Effector CD8-positive, alpha-beta T cell (primary cell): ENCODE measurements at places on chromosomes 1 and 21.

DNA sequence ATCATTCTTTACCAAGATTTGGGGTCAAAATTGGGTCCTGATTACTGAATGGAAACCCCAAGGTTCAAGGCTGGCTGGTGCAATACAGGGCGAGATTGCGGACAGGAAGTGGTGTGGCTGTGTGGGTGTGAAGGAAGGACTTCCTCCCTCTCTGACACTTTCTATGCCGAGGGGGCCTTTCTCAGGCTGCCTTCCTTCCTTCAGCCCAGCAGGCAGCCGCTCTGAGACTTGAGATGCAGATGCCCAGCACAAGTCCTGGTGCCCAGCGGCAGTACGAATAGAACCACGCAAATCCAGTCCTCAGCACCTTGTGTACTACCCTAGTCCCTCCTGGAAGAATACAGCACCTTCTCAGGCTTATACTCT lies 16.3 kb downstream of the BATF3 start:
- DNase-seq: no peak

DNA sequence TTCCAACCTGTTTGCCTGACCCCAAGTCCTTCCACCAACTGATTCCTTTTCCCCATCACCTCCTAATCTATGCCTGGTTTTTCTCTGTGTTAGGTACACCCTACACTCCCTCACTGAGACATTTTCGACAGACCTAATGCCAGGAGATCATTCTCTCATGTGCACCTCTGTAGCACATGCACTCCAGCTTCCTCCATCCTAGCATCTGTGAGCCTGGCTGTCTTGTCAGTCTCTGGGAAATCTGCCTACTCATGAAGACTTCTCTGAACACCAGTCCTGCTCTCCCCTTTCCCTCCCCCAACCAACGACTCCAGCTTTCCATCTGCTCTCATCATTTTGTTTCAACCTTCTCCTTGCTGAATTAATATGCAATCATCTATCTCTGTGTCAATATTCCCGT lies 987 bp downstream of the MED8 start:
- DNase-seq: no peak

GRCh38 chr1:24827379-24828135 lies 82.3 kb downstream of the CLIC4 start:
- no peak for DNase-seq

GRCh38 chr1:106080608-106081325 lies 975.7 kb upstream of the PRMT6 start:
- no peak for DNase-seq

DNA sequence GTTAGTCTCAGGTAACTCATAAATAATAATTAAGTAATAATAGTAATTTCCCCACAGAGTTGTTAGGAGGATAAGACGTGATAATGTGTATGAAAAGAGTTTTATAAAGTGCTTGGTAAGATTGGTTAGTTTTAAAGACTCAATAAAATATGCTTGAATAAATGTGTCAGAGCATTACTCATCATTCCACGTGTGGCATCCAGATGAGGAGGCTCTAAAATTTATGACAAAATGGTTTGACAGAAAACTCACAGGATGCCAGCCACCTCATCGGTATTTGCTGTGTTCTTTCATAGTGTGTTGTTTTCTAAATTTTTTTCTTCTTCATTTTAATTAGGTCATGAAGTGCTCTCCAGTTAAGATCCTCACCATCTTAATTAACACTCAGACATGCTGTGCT lies 19.1 kb upstream of the SPAG17 start:
- no peak for DNase-seq

- no peak for DNase-seq
Measured at GRCh38 chr1:6434186-6434585, 9.6 kb downstream of the ESPN start.

- DNase-seq: no peak
Measured at GRCh38 chr1:152089014-152089674, at the start of gene TCHHL1. TSS of gene TCHHL1 (minus strand) at chr1:152089064. CDS start at chr1:152088143, 921 bp downstream.

DNA sequence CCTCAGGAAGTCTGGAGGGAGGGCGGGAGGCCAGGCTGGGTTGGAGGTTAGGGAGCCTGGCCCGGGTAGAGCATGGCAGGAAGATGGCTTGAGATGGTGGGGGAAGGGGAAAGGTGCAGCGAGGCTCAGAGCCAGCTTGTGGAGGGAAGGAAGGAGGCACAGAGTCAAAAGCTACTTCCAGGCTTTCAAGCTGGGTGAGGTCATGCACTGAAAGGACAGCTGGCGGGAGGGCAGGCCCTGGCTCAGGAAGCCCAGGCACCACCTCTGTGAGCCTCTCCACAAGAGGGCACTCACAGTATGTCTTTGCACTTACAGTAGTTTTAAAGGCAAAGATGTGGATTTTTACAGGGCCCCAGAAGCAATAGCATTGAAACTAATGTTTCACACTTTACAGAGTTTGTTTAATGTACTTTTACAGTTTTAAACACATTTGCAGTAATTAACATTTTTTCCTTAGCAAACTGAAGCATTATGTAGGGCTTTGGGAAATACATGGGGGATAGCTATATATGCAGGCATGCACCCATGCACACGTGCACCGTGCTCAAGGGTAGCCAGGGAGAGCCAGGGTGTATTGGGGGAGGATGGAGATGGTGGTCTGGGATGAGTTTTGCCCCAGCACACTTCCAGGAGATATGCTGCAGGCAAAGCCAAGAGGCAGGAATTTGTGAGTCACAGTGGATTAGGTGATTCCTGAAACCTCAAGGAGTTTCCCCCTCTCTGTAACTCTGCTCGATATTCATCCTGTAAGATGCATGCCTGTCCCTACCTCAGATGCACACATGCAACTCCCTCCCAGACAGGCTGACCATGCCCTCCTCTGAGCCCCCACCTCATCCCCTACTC lies 6.1 kb upstream of the ADAM15 start:
- peak; percentile 39 for DNase-seq

DNA sequence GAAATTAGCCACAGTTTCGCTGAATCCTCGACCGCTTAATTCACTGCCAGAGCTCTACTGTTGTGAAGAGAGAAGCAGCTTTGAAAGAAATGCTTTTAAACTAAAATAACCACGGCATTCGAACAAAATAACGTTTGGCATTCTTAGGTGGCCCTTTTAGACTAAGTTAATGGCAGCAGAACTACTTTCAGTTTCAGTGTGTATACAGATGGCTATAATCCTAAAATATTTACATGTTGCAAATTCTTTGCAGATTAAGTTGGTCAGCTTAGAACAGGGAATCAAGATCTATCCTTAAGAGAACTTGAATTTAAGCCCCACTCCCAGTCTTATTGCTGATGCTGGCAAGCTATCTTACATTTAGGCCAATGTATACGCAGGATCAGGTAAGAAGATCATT lies 62.7 kb downstream of the ADSS2 start:
- DNase-seq: no peak

- DNase-seq: no peak
Measured at GRCh38 chr21:28537371-28538079, 455.2 kb downstream of the LTN1 start.

DNA sequence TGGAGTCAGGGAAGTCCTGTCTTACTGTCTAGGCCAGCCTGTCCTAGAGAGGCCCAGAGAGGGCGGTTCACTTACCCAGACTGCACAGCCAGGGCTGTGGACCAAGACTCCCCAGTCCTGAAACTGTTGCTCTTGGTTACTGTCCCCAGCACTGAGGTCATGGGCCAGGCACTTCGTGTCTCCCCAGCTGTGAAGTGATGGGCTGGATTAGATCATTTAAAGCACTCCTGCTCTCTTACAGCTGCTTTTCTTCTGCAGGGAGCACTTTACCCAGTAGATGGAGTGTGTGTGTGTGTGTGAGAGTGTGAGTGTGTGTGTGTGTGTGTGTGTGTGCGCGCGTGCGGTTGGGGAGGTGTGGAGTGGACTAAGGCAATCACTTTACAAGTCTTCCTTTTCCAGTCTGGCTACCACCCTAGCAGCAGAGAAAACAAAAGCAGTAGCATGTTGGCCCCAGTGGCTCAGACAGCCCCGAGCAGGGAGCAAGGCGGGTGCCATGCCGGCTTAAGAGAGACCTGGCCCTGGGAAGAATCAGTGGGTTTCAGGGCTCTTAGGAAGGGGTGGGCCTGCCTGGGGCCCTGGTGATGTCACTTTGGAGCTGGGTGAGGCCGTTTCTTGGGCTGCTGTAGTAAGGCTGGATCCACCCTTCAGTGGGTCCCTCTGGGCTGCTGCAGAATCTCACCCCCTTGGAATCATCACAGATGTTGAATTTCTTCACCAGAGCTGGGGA lies 2.4 kb downstream of the SPSB1 start:
- no peak for DNase-seq

DNA sequence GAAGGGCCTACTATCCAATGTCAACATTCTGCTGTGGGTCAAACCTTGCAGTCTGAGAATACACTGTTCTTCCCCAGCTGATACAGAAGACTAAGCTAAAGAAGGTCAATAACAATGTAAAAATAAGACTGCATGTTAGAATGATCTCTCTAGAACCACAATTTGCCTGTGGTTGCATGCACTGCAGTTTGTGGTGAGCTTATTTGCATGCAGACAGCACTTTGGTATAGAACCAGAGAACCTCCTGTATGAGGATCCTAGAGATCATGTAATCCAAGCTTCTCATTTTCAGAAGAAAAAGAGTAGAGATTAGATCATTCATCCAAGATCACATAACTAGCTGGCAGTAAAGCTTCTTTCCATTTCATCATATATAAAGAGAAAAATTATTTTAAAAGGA lies 15.8 kb downstream of the SYNJ1 start:
- DNase-seq: no peak

DNA sequence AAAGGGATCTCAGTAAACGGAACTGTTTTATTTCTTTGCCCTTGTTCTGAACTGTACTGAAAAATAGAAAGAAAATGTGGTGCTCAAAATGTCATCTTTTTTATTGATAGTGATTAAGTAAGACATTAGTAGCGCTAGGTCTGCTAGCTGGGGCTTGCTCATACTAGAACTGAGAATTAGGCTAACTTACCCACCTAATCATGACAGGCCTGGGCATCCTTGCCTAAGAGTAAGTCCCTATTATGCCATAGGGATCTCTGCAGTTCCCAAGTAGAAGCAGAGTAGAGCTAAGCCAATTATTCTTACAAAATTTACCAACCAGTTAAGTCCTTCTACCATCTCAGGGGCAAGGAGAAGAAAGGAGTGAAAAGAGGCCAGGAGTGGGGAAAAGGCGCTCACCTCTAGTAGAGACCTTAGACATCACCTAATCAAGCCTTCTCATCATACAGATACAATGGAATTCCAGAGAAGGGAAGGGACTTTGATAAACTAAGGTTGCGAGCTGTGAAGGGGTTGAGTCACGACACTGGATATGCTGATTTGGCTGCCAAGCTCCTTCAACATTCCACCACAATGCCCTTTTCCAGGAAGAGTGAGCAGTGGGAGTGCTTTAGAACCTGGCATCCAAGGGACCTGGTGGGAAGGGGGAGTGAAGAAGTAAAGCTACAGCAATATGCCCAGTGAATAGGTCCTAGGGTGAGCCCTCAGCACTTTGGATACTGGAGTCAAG lies 27.7 kb upstream of the RPTN start:
- DNase-seq: no peak

DNA sequence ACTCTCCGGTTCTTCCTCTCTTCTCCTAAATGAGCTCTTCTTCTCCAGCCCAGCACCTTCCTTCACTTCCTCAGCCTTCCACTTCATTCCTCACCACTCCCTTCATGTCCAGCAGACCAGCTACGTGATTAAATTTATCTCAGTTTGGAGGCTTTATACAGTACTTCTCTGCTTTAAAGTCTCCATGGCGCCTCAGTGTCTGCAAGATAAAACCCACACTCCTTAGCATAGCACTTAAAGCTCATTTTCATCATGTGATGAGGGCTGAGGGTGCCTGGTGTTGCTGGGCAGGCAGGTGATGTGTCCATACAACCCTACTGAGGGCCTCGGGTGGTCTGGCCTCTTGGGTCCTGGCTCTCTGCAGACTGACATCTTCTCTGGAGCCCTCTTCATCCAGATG lies 7.7 kb downstream of the SLC5A9 start:
- no peak for DNase-seq

DNA sequence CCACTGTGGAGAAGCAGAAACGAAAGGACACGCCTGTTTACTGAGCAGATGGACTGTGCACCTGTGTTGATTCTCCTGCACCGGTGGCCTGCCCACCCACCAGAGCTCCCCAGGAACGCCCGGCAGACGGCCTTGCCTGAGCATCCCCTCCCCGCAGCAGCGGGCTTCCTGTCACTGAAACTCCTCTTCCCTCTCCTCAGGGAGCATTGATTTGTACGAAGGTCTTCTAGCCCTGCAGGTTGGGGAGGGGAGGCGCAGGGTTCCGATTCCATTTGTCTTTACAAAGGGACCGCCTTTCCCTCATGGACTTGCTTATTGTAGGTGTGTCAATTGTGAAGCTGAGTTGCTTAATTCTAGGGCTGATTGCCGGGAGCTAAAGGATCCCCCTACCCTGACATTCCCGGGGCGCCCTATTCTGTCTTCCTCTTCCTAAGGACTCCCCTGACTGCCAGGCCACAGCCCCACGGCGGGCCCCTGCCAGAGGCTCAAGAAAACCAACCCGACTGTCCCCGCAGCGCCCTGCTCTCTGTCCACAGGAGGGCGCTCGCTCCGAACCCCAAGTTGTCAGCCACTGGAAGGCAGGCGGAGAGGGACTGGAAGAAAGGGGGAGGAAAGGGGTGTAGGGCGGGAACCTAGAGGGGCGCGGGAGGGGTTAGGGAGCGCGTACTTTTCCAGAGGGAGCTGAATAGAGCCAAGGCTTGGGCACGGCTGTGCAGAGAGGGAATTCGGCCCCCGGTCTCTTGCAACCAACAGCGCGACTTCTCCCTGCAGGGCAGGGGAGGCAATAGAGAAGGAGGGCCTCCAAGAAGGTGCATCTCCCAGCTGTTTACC lies 2.8 kb downstream of the S100A6 start:
- peak; percentile 66 for DNase-seq

- DNase-seq: no peak
Measured at GRCh38 chr1:47758341-47759250, 238.6 kb downstream of the TRABD2B start.

- no peak for DNase-seq
Measured at GRCh38 chr1:45246760-45247159, 40.4 kb upstream of the ZSWIM5 start.

DNA sequence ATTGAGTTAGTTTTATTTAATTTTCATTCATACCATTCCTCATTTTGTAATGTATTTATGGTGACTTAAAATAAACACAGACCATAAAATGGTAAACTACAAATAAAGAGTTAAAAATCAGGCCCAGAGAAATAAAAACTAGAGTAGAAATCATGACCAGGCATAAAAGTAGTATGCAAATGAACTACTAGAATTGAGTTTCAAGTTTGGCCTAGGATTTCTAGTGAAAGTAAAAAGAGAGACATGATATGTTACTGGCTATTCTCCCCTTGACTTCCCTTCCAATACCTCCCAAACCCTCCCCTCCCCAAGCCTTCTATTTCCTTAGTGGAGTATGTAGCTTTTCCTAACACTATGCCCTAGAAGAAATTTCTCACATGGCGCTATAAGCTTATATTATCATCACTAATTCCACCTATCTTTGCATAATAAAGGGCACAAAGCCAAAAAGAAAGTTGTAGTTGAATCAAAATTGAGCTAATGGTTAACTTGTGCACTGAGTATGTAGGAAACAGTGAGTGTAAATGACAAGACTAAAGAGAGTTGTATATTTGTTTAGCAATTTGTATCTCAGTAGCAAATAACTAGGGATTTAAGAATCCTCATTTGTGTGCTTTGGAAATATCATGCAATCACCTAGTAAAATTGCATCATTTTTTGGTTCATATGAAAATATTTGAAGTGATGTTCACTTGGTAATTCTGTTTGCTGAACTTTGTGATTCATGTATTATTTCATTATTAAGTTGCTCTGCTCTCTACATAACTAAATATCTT lies 29.7 kb upstream of the CDC14A start:
- no peak for DNase-seq

- DNase-seq: no peak
Measured at GRCh38 chr1:64263856-64264255, 60.4 kb downstream of the UBE2U start.

GRCh38 chr1:103949779-103950178 lies 200.1 kb downstream of the AMY1C start:
- DNase-seq: no peak

- no peak for DNase-seq
Measured at GRCh38 chr1:98661544-98662355, at the start of gene SNX7. TSS of gene SNX7 (plus strand) at chr1:98661721. CDS start at chr1:98661732, 11 bp downstream.
